ENCODE measurements at places on chromosomes 6 and 20. TPM values are rescaled to one million over a fixed set of nuclear protein-coding genes. Genes with fewer than 3 reads are reported as not detected.

DNA sequence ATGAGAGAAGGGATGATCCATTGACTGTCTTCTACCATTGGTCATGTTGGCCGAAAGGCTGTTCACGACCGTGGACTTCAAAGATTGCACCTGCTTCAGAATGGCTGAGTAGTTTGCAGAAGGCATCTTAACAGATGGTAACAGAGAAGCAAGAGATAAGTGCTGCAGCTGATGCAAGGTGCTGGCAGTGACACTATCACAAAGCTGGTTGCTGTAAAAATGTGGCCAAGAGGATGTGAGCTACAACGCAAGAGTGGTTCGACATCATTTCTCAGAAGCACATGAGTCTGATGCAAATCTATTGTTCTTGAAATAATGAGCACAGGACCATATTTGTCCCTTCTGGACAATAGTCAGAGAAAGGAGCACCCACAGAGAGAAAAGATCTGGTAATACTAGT is 27.0 kb upstream of the ANKEF1 start:
- no peaks in the 10 kb centered on the region for H3K36me3 ChIP-seq
- no peaks in the 10 kb centered on the region for H3K27me3 ChIP-seq
- DNase-seq = no peak
- H3K4me3 ChIP-seq = no peak overlapping the region
- H3K27ac ChIP-seq = no peak overlapping the region

GRCh38 chr6:83741089-83741488 is 32.2 kb upstream of the SNAP91 start:
- DNase-seq = no peak
- no peaks in the 10 kb centered on the region for H3K36me3 ChIP-seq

- no peaks in the 10 kb centered on the region for H3K27me3 ChIP-seq
- H3K4me3 ChIP-seq = no peak overlapping the region
- H3K4me1 ChIP-seq = no peaks in the 10 kb centered on the region
- no peaks in the 10 kb centered on the region for H3K36me3 ChIP-seq
- no peak for DNase-seq
- no peak overlapping the region for H3K27ac ChIP-seq
Observed at GRCh38 chr6:167130008-167130677, 7.2 kb downstream of the CCR6 start.

GRCh38 chr20:19974630-19975435 is 42.3 kb upstream of the NAA20 start:
- peak overlapping the region; percentile 91 for H3K27ac ChIP-seq
- H3K4me3 ChIP-seq = peak overlapping the region; percentile 74
- no peaks in the 10 kb centered on the region for H3K36me3 ChIP-seq
- DNase-seq = peak; percentile 79
- H3K27me3 ChIP-seq = no peaks in the 10 kb centered on the region
- peaks cover 31% of the 10 kb centered on the region for H3K4me1 ChIP-seq

DNA sequence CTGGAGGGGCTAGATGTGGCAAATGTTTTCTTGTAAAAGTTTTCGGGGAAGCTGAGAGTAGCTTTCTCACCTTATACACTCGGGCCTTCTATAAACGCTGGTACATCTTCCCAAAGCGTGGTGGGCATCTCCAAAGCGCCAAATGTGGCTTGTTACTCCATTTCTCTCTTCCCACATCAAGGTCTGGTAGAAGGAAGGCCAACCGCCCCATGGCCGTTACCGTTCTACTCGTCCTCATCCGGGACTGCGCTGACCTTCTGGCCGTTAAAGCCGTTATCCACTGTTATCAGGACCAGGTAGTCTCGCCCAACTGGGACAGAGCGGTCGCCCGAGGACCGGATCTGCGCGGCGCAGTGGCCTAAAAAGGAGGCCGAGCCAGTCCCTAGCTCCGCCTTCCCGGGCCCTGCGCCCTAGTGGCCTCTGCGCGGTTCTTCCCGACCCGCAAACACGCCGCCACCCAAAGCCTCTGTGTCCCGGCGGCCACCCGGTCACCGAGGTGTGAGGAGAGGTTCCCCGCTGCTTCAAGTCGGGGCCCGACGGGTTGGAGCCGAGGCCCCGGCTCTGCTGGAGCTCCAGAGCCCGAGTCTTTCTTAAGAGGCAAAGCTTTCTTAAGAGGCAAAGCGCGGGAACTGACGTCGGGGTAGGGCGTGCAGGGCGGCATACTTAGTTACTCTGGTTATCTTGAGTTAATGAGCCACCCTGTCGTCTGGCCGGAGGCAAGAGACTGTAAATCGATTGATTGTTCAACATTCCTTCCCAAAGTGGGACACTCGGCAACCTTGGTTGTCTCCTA is 90.5 kb downstream of the GPX5 start:
- H3K27me3 ChIP-seq = no peaks in the 10 kb centered on the region
- no peaks in the 10 kb centered on the region for H3K36me3 ChIP-seq
- no peak overlapping the region for H3K27ac ChIP-seq
- no peak overlapping the region for H3K4me3 ChIP-seq
- DNase-seq = no peak

DNA sequence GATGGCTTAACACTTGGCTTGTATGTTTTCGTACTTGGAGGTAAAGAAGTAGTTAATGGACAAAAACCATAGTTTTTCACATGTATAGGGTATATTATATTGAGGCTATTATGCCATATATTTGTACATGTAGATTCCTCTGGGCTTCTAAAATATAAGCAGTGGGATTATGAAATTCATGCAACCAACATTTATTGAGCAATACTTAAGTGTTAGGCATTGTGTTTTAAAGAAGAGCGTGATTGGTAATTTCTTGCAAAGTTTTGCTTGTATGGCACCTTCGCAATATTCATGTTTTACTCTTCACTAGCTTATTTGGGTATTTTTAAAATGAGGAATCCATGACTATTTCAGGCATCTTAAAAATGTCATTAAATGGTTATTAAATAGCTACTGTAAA is 2.5 kb downstream of the TULP4 start:
- H3K27me3 ChIP-seq = no peaks in the 10 kb centered on the region
- H3K4me3 ChIP-seq = no peak overlapping the region
- no peaks in the 10 kb centered on the region for H3K4me1 ChIP-seq
- DNase-seq = no peak
- no peak overlapping the region for H3K27ac ChIP-seq

DNA sequence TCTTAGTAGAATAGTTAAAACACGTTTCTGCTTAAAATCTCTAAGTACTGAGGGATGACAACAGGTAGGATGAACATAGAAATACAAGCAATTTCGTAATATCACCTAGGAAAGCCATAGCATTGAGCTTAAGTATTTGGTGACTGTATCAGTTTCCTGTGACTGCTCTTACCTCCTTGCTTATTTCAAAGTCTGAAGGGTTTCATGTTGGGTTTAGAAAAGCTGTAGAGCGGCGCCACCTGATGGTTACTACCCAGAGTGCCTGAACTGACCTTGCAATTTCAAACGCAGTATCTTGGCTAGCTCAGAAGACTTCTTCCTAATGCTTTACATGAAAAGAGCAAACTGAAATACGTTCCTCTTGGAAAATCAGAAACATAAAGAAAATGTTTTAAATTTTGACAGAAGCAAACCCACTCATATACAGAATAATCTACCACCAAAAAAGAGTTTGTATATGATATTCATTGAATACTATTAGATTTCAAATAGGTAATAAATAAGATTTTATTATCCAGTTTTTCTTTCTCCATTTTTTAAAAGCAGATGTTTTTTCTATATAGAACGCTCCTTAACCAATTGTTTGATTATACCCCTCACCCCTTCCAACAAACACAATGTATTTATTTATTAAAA is 82.3 kb upstream of the RIPOR2 start:
- no peaks in the 10 kb centered on the region for H3K27me3 ChIP-seq
- no peaks in the 10 kb centered on the region for H3K4me1 ChIP-seq
- peak overlapping the region; percentile 62 for H3K27ac ChIP-seq
- H3K4me3 ChIP-seq = no peak overlapping the region
- no peaks in the 10 kb centered on the region for H3K36me3 ChIP-seq
- DNase-seq = no peak

DNA sequence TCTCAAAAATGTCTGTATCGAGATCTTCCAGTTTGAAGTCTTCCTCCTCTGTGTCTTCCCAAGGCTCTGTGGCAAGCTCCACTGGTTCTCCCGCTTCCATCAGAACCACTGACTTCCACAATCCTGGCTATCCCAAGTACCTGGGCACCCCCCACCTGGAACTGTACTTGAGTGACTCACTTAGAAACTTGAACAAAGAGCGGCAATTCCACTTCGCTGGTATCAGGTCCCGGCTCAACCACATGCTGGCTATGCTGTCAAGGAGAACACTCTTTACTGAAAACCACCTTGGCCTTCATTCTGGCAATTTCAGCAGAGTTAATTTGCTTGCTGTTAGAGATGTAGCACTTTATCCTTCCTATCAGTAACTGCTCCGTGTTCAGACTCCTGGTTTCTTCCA is 10.0 kb upstream of the DHX35 start:
- H3K36me3 ChIP-seq = no peaks in the 10 kb centered on the region
- H3K4me1 ChIP-seq = no peaks in the 10 kb centered on the region
- no peak for DNase-seq

DNA sequence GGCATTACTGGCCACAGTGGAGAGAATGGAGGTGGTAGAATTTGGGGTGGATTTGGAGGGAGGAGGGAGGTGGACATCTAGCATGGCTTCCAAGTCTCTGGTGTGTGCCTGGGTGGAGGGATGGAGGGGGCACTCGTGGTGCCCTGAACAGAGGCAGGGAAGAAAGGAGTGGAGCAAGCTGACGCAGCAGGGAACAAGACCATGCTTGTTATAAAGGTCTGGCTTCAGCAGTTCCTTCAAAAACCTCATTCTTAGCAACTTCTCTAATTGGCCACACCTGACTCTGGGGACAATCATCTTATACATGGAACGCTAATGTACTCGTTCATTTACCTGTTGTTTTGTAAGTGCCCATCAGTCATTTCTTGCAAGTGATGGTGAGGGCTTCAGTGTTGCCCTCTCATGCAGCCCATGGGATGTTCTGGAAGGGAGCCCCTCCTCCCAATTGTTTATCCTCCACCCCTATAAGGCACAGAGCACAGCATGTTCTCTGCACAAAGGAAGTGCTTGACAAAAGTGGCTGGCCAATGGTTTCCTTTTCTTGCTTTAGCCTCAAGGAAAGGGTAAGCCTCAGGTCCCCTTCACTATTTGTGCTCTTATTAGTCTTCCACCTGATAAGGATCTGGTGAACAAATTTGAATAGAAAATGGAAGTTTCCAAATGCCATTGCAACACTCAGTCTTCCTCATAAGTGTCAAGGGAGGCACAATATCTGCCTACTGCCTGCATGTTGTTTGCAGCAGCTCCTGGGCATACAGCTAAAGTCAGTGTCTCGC is 39.3 kb downstream of the GFOD1 start:
- no peaks in the 10 kb centered on the region for H3K27me3 ChIP-seq
- no peaks in the 10 kb centered on the region for H3K36me3 ChIP-seq
- peaks cover 6% of the 10 kb centered on the region for H3K4me1 ChIP-seq
- H3K27ac ChIP-seq = peak overlapping the region; percentile 62
- H3K4me3 ChIP-seq = no peak overlapping the region

DNA sequence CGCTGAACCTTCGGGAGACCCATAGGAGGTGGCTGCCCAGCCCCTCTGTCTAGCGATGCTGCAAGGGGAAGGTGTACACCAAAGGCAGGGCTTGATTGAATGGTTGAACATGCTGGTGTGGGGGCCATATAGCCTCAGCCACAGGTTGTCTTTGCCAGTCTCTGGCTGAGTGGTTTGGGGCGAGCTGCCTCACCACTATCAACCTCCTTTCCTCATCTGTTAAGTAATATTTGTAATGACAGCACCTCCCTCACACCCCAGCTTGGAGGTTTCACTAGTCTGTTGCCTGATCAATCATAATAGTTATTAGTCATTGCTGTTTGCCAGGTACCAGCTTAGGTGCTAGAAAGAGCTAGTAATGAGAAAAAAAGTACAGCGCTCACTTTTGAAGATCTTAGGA is 11.8 kb upstream of the ZNF831 start:
- no peaks in the 10 kb centered on the region for H3K36me3 ChIP-seq
- no peaks in the 10 kb centered on the region for H3K27me3 ChIP-seq
- H3K4me3 ChIP-seq = no peak overlapping the region
- no peak for DNase-seq

- no peak for DNase-seq
- H3K4me3 ChIP-seq = peak overlapping the region; percentile 24
- H3K27ac ChIP-seq = peak overlapping the region; percentile 79
- peaks cover 26% of the 10 kb centered on the region for H3K4me1 ChIP-seq
- no peaks in the 10 kb centered on the region for H3K27me3 ChIP-seq
- no peaks in the 10 kb centered on the region for H3K36me3 ChIP-seq
Observed at GRCh38 chr20:53578492-53579222, 15.0 kb downstream of the ZNF217 start.

DNA sequence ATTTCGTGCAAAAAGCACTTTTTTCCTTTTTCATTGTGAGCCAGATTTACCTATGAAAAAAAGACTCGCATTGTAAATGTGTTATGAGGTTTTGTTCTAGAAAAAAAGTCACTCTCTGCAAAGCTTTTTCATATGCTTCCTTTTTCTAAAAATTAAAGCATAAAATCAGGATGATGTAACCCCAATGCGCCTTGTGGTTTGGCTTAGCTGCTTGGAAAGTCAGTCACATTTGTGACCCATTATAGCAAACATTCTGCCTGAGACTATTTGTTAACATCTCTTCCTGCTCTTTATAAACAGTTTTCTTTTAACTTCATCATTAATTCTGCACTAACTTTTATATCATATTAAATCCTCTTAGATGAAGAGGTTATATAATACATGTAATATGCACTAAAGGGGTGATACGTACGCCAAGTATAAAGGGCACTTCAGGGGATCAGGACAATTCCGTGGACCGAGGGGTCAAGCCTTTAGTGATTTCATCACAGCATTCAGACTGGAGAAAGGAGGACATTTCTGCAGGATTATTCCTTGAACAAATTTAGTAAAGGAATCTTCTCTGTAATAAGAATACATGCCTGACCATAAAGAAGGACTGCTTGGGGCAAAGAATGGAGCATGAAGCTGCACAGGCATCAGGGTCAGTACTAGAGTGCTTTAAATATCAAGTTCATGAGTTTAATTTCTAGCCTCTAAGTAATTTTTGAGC is 48.1 kb upstream of the SMLR1 start:
- H3K36me3 ChIP-seq = no peaks in the 10 kb centered on the region
- peak overlapping the region; percentile 14 for H3K27ac ChIP-seq
- DNase-seq = no peak
- H3K4me1 ChIP-seq = no peaks in the 10 kb centered on the region
- peak overlapping the region; percentile 5 for H3K4me3 ChIP-seq

- no peaks in the 10 kb centered on the region for H3K4me1 ChIP-seq
- DNase-seq = no peak
- H3K27me3 ChIP-seq = no peaks in the 10 kb centered on the region
- no peak overlapping the region for H3K4me3 ChIP-seq
Observed at GRCh38 chr6:148697895-148698440, 48.9 kb upstream of the UST start.

DNA sequence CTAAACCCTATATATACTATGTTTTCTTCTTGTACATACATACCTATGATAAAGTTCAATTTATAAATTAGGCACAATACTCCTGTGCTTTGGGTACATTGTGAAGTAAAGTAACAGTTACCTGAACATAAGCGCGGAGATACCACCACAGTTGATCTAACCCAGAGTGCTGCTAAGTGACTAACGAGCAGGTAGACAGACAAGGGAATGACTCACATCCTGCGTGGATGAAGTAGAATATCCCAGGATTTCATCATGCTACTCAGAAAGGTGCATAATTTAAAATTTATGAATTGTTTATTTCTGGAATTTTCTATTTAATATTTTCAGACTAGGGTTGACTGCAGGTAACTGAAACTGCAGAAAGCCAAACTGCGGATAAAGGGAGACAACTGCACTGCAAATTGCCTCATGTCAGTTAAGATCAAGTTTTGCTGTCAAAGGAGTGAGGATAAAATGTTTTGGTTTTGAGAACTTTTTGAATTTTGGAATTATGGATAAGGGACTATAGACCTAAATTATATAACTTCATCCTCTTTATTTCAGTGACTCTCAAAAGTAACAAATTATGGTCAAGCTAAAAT is 14.4 kb downstream of the MKKS start:
- H3K36me3 ChIP-seq = no peaks in the 10 kb centered on the region
- no peak overlapping the region for H3K4me3 ChIP-seq
- no peaks in the 10 kb centered on the region for H3K27me3 ChIP-seq
- H3K27ac ChIP-seq = no peak overlapping the region

The WFDC12 gene
- total RNA-seq = not detected

The CDC25B gene
- total RNA-seq = 25.0 TPM

The RAB44 gene
- total RNA-seq = under 0.01 TPM
